ENCODE measurements at places on chromosomes 16 and 17. TPM values are rescaled to one million over a fixed set of nuclear protein-coding genes. Genes with fewer than 3 reads are reported as not detected.

GRCh38 chr16:83870830-83871229, 28.1 kb upstream of the MLYCD start:
- DNase-seq: no peak

DNA sequence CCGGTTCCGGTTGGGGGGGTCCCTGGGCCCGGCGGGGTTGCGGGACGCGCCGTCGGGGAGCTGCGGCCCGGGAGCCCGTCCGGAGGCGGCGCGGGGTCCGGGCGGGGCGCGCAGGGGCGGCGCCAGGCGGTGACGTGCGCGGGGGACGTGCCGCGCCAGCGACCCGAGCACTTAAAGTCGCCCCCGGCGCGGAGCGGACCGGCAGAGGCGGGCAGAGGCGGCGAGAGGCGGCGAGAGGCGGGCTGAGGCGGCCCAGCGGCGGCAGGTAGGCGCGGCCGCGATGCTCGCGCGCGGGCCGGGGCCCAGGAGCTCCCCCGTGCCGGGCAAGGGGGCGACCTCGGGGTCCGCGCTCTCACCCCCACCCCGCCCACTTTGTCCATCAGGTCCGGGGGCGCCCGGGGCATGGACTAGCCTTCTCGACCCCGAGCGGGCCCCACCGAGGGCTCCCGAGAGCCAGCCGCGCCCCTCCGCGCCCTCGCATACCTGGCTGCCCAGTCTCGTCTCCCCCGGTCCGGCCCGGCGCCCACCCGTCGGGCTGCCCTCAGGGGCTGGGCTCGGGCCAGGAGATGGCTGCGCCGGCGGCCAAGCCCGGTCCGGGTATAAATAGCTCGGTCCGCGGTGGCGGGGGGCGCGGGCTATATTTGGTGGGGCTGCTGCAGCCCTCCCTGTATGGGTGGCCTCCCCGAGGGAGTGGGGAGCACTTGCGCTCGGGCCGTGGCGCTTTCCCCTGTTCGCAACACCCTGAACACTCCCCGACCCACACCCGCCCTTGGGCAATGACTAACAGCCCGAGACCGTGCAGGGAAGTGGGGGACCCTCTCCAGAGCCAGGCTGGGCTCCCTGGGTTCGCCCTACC, at the start of gene SLC16A3:
SLC16A3 (plus strand) TSS at position 201 of the 856 bp plus-strand sequence. CDS start 6,967 bp downstream, outside the sequence.
- peak; percentile 80 for DNase-seq

DNA sequence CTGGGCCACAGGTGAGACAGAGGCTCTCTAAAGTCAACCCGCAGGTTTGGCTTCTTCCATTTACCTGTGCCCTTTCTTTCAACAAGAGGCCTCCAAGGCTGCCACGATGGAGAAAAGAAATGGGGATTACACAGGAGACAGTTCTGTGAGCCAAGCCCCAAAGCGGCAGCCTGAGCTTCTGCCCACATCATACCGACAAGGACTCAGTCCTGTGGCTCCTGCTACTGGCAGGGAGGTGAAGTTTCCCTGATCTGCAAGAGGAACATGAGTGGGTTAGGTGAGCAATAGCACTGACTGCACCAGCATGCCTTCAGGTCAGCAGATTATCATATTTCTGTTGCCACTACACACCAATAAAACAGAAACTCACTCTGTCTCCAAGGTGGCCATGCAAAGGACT, 800.0 kb downstream of the KCNJ18 start:
- no peak for DNase-seq

- no peak for DNase-seq
These were observed 41.1 kb upstream of the KIFC3 start for GRCh38 chr16:57843400-57843799.

Gene DRC3
- total RNA-seq: 0.95 TPM

Gene NPIPB8
- 0.89 TPM for total RNA-seq

Data from activated CD8-positive, alpha-beta T cell treated with anti-CD3 and anti-CD28 coated beads, Interleukin-2, amount 10 ng/mL, durations not matched to agents 7 days and 5 days (primary cell).